ENCODE measurements at places on chromosomes 7 and 10.

- no peak for DNase-seq
These were observed 34.8 kb downstream of the LUC7L2 start for GRCh38 chr7:139394540-139394939.

DNA sequence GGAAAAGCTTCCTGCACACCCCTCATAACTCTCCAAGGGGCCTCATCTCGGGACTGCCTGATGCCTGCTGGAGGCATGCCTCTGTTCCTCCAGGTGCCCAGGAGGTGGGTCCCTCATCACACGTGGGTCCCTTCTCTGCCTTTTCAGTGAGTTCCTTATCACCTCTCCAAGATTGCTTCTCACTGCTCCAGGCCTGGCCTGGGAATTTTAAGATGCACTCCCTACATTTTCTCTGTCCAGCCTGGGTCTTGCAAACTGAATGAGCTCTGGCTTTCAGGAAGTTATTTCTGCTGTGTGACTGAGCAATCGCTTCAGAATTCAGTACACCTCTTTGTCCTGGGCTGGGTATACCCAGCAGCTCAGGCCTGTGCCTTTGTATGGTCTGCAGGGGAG lies 43.8 kb downstream of the LRRC18 start:
- no peak for DNase-seq

DNA sequence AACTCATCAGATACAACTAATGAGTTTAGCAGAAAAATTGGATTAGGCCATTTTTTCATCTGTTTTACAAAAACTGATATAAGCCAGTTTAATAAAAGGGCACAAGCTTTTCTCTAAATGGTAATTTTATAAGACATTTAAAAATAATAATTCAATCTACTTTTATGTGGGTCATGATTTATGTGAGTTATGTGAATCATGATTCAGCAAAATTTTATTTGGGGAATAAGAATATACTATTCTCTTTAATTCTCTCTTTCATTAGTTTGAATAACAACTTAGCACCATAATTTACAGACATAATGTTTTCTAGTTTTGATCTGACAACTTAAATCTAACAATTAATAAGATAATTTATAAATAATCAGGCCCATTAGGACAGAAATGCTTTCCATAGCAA lies 63.8 kb upstream of the TEX47 start:
- no peak for DNase-seq

DNA sequence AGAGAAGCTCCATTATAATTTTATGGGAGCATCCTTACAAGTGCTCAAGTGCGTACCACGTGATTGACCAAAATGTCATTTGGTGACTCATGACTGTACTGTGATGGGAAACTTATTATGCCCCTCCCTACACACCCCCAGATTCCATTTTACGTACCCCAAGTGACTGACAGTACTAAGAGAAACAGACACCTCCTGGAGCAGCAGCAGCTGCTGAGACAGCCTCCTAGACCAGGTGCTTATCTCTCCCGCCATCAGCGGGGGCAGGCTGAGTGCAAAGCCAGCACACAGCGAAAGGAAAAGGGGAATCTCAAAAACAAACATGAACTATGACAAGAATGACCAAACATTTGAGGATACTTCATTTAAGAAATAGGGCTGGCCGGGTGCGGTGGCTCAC lies 4.2 kb upstream of the ADAM12 start:
- no peak for DNase-seq

DNA sequence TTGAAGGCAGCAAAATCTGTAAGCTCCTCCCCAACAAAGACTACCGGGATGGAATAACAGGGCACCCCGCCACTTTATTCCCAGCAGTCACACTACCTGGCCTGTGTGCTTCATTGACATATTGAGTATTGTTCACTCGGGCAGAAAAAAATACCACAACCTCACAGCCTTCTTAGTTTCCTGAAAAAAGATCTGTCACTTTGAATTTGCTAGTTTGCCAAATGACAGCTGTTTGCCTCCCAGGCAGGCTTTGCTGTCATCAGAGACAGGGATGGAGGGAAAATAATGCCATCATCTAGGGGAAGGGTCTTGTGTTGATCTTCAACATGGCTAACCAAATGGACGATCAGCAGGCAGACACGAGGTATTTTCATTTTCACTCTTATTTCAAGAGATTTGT lies 26.9 kb downstream of the BMPER start:
- DNase-seq: no peak

DNA sequence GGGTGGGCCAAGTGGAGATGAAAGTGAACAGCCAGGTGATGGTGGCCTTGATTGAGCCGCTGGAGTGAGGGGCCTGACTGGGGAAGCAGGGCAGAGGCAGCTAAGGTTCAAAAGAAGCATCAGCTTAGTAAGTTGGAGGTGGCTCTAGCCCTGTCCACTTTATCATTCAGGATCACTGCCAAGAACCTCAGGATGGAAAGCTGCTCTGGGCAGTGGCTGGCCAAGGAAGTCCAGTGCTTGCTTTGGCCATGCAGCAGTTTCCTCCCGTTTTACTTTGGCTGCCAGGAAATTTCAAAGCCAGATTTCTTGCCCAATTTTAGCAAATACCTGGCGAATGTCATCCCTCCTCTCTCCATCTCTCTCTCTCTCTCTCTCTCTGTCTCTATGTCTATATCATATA lies 384.9 kb downstream of the PLXNA4 start:
- no peak for DNase-seq

DNA sequence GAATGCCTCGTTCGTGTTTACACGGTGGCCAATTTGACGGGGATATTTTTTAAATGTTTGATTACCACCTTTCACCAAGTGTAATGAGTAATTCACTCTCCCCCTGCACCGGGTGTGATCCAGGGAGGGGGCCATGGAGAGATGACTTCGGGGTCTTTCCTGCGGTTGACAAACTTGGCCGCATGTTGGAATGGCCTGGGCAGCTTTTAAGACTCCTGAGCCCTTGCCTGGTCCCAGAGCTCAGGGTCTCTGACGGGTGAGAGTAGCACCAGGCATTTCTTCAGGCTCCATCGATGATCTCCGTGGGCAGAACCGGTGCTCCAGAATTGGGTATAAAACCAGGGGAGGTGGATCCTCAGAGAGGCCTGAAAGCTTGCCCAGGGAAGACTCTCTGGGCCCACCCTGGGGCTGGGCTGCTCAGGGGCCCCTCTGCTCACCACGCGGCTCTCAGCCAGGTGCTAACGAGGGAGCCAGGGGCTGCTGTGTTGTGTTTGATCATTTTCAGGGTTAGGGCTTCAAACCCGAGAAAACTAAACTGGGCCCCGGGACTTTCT lies 882 bp downstream of the ZNF282 start:
- no peak for DNase-seq

- no peak for DNase-seq
These were observed 599.2 kb downstream of the KCNMA1 start for GRCh38 chr10:77038407-77038806.

- DNase-seq: no peak
These were observed 16.4 kb downstream of the KCP start for GRCh38 chr7:128894101-128894440.

GRCh38 chr10:68876246-68877138 lies 24.6 kb upstream of the DDX50 start:
- DNase-seq: no peak

- no peak for DNase-seq
These were observed 16.1 kb upstream of the JMJD1C start for GRCh38 chr10:63481815-63482421.

DNA sequence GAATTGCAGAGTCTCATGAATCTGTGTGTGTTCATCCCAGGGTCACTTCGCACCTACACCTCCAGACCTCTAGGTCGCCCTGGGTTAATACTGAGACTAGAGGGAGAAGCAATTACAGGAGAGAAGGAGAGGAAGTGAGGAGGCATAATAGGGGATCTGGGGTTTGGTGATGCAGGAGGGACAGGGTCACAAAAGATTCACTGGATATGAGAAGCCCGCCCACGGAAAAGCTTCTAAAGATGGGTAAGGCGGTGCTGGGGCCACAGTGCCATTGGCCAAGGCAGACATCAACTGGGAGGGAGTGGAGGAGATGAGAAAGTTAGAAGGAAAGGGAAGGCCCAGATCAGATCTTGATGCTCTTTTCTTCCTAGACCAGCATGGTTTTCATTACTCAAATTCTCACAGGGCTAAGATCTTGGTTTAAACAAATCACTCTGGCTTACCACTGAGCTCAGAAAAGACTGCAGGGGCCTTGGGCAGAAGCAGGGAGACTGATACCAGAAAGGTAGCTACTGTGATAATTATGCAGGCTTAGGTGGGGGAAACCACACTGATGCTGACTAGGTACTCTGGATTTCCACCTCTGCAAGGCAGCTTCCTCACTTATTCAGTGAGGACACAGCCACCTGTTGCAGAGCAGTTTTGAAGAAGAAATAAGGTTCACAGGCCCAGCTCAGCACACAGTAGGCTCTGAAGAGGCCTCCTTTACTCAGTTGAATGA lies 17.4 kb upstream of the ZNF273 start:
- DNase-seq: no peak

DNA sequence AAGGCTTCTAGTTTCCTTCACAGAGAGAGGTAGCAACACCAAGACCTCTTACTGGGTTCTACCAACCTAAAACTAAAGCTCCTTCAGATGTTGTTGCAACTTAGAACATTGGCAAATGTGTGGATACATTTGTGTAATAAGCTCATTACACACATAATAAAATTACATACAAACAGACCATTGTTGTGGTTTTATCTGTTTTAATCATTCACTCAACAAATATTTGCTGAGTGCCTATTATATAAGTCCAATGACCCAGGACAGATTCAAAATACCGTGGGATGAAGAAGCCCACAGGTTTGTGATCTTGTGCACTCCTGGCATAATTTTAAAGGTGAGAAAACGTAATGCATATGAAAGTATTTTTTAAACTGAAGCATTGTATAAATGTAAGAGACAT lies 160.4 kb upstream of the NPVF start:
- DNase-seq: no peak

DNA sequence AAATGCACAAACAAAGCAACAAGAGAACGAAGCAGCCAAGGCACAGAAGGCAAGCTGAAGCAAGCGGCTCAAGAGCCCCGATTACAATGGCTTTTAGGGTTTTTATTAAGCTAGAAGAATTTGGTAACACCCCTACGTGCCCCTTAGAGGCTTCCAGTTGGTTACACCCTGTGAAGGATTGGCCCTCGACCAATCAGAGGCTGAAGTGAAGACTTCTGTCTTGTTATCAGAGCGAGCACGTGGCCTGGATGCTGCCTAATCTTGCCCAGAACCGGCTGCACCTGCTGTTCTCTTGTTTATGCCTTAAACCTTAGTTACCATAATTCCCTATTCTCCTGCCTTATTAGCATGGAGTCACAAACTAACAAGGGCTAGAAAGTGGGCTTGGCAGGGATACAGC lies 21.4 kb downstream of the KCNK18 start:
- DNase-seq: no peak

GRCh38 chr10:51168086-51168815 lies 94.0 kb downstream of the PRKG1 start:
- DNase-seq: no peak

DNA sequence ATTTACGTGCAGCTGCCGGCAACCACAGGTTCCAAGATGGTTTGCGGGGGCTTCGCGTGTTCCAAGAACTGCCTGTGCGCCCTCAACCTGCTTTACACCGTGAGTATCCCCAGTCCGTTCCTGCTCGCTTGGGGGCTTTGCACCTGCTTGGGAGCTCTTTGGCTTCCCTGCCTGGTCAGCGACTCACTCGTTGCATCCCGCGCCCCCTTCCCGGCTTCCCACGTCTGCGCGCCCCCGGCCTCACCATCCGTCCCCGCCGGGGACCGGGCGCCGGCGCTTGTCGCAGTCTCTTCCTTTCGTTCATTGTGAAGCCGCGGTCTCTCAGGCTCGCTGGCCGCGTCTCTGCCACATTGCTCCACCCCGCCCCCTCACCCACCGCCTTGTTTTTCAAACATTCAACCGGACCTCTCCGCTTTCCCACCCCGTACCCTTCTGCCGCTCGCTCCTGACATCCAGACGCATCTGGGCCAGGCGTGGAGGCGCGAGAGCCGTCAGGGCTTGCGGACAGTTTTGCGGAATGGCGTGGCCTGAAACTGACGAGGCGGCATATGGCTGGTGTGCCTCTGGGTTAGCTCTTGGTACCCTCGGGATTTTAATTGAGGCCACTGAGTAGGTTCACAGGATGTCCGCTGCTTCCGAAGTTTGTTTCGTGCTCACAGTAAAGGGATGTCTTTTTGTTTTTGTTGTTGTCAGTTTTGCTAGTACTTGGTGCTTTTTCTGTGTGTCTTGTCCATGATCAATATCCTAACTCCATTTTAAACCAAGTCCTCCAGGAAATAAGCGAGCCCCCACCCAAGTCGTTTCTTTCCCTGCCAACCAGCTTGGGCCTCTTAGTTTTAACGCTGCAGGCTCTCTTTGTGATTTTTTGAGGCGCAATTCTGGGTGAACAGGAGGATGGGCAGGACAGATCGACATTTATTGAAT lies 639 bp downstream of the TSPAN13 start:
- no peak for DNase-seq

DNA sequence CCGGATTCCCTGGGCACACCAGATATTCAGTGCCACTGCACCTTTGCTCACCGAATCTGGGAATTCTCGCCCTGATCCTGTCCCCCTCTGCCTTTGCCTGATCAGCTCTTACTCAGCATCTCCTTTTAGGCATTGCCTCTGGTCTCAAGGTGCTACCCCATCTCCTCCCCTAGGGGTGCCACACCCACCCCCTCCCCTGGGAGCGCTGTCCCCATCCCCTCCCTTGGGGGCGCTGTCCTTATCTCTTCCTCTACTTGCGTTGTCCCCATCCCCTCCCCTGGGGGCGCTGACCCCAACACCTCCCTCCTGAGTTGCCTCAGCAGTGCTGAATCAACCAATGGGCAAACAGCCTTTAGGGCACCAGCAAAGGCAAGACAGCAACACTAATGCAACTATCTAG lies 686.9 kb upstream of the FOXK1 start:
- DNase-seq: no peak

DNA sequence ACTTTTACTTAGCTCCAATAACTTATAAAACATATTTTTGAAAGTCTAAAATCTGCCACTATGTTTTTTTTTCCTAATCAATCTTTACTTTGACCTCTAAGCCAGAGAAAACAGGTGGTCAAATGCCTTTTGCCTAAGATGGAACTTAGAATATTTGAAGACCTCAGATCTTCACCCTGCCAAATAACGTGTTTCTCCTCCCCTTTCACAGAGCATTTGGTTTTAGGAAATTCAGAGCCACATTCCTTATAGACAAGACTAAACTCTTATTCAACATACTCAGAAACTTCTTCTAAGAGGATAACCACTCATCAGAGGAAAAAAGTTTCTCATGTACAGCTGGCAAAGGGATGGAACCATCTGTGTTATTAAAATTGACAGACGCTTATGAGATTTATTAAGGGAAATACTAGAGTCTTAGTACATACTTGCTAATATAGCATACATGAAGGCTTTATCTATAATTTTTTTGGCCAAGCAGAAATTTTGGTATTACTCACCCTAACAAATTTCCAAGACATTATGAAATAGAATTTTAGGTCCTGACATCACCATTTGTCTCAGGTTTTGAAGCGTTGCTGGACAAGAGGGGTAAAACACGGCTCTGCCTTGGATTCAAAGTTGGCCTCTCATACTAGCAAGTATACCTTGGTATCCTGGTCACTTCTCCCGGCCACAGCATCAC lies 2.6 kb upstream of the EGFR start:
- DNase-seq: no peak

DNA sequence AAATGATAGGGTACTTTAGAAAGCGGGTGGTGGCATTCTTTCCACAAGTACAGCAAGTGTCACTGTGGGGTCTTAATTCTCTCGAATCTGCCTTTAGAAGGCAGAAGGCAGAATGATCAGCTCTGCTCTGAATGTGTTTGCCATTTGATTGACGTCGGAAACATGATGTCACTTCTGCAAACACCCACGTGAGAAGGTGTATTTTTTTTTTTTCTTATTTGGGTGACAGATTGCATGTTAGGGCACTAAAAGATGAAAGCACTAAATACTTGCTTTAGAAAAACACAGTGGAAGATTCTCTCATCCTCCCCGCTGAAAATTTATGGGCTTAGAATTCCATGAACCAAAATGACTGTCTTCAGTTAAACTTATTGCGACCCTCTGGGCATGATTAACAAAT lies 150.2 kb downstream of the TCF7L2 start:
- no peak for DNase-seq
